ENCODE measurements at places on chromosomes 11 and 22.
A peak's percentile ranks its signal among the peaks of the same experiment; 100 is the strongest.

DNA sequence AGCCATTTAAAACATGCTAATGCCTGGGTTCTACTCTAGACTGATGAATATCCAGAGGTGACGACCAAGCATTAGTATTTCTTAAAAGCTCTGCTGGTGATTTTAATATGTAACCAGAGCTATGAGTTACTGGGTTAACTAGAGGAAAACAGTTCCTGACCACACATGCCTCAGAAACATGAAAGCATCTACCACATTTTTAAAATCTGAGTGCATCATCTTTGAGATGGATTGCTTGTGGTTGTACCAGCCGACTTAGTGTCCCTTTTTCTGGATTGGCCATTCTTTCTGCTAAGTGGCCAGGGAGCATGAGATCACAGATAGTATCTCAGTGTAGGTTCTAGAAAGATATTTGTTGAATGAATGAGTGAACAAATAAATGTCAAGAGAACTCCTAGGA, 152.4 kb downstream of the NTM start:
- DNase-seq = no peak

DNA sequence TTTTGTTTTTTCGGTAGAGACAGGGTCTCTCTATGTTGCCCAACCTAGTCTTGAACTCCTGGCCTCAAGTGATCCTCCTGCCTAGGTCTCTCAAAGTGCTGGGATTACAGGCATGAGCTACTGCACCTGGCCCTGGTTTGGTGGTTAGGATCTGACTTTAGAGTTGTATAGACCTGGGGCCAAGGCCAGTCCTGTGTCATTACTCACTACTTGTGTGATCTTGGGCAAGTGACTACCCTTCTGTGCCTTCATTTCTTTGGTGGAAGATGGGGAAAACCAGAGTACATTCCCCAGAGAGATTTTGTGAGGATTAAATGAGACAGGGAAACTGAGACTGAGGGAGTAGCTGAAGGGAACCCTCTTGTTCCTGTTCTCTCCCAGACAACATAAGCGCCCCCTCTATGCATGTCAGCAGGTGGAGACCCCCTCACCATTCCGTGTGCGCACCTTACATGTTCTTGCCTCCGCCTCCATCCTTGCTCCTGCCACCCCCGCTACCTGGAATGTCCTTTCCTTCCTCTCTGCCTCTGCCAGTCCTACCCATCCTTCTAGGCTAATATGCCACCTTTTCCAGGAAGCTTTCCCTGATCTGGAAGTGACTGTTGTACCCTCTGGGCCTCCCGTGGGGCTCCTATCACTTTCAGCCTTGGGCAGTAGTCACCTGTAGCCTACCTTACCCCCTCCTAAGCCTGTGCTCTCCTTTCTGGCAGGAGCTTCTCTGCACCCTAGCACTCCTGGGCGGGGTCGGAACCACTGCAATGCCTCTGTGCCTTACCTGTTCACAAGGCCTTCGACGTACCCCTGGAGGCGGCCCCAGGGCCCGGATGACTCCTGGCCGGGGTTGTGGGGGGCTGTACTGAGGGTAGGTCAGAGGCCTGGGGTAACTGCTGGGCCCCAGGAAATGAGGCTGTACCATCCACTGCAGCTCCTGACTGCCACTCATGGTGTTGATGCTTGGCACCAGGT, 3.9 kb downstream of the FOSL1 start:
- no peak for DNase-seq

DNA sequence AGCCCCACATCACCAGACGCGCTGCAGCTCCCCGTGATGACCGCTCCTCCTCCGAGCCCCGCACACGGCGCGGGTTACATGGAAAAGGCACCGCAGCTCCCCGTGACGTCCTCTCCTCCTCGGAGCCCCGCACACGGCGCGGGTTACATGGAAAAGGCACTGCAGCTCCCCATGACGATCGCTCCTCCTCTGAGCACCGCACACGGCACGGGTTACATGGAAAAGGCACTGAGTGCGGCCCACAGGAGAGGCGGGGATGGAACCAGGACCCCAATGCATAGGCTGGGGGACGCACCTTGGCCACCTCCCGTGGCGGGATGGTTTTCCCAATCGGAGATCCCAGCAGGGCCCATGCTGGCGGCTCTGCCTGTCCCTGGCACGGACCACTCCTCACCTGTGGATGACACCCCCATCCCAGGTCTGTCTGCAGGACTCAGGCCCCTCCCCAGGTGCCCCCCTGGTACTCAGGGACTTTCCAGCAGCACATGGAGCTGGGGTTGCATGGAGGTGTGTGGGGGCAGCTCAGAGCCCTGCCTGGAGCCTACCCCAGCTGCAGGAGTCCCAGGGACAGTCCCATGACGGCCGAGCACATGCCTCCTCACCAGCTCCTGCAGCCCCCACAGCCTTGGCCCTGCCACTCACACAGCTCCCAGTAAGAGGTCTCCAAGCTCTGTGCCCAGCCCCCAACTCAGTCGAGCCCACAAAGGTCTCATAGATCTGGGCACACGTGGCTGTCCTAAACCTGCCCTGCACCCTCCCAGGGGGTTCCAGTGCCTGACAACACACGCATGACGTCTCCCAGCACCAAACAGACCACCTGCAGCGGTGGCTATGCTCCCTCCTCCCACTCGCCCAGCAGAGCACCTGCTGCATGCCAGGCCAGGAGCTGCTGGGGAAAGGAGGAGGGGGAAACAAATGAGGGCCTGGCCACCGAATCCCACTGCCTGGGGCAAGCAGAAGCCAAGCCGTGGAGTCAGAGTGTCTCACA, 166.6 kb downstream of the BRD1 start:
- DNase-seq = no peak

- no peak for DNase-seq
Observed at GRCh38 chr11:114174712-114175495, 115.4 kb downstream of the ZBTB16 start.

- no peak for DNase-seq
Observed at GRCh38 chr22:21946262-21946925, 6.3 kb downstream of the PPM1F start.

- no peak for DNase-seq
Observed at GRCh38 chr11:64810891-64811272, 531 bp upstream of the MEN1 start.

- DNase-seq = no peak
Observed at GRCh38 chr11:8917157-8917825, 6.3 kb downstream of the AKIP1 start.

- peak; percentile 57 for DNase-seq
Observed at GRCh38 chr22:31148953-31149627, 8.8 kb upstream of the PLA2G3 start.

DNA sequence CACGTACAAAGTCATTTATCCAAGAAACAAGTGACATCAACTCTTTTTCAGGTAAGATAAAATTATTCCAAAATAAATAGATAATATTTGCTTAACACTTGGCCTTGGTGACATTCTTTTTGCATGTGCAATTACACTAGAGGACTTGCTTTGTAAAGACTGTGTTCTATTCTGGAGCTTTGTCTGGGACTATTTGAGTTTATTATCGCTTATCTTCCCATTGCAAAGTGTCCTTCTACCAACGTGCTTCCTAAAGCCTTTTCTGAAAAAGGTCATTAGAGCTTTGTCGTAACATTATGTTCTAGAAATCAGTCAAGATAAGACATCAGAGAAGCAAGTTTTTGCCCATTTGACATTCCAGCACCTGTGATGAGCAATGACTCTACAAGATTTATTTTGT, 78.3 kb upstream of the MYO18B start:
- DNase-seq = no peak

DNA sequence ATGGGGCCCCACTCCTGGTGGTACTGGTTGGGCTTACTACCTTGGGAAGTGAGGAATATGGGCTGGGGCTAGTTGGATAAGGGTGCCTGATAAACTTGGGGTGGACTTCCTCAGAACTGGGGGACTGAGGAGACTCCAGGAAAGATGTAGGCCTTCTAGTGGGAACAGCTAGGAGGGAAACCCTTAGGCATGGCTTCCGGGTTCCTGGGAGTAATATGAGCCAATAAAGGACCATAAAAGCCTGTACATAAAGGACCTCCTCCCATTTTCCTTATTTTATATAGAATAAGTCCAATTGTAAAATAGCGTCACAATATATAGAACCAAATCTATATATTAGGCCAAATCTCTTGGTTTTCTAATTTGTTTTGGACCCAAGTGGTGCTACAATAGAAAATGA, 18.4 kb upstream of the RNASEH2C start:
- no peak for DNase-seq

DNA sequence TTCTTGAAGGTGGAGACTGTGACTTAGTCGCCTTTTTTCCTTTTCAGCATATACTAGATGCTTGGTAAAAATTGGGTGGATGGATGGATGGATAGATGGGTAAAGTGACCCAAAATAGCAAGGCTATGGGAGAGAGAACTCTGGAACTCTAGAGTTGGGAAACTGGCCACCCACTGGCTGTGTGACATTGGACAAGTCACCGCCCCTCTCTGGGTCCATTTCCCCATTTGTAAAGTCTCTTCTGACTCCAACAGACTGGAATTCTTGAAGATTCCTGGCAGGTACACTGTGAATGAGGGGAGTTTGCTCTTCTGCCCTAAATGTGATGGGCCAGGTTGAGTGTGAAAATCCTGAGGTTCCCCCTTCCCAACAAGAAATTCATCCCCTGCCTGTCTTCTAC, 8.0 kb downstream of the TKFC start:
- no peak for DNase-seq

All from inflammatory macrophage treated with lipopolysaccharide for 1 hour (primary cell).